ENCODE measurements at places on chromosomes 3 and 15.
A peak's percentile ranks its signal among the peaks of the same experiment; 100 is the strongest.

- peak; percentile 29 for DNase-seq
Observed at GRCh38 chr3:168847291-168847883, 751.7 kb upstream of the GOLIM4 start.

DNA sequence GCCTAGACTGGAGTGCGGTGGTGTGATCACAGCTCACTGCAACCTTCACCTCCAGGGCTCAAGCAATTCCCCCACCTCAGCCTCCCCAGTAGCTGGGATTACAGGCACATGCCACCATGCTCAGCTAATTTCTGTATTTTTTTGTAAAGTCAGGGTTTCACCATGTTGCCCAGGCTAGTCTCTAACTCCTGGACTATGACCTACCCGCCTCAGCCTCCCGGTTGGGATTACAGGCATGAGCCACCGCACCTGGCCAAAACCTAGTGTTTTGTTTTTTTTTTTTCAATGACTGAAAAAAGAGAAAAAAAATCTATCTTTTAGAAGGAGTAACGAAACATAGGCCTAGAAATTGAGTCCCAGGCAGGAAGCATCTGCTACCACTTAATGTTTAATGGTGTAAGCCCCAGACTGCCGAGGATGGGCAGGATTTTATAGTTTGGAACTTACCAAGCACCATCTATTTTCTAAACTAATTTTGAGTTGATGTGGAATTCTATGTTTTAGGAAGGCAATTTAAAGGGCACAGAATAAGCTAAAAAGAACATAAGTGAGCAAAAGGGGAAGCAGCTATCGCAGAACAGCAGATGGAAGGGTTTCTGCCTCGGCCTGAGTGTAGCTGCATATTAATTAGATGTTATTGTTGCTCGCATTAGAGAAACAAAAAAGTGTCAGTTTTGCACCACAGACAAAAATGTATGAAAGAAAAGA, 24.2 kb upstream of the CA12 start:
- no peak for DNase-seq

DNA sequence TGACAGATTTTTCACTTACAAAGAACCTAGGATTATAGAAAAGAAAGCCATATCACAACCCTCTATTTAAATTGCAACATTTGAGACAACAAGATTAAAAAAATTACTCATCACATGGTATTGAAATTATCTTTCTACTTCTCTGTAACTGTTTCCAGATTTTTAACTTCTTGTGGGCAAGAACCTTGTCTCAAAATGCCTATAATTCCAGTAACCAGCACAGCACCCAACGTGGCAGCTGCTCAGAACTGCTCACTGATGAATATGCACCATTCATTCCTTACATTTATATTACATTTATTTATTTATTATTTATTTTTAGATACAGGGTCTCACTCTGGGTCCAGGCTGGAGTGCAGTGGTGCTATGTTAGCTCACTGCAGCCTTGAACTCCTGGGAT, 216.1 kb downstream of the THRB start:
- no peak for DNase-seq

DNA sequence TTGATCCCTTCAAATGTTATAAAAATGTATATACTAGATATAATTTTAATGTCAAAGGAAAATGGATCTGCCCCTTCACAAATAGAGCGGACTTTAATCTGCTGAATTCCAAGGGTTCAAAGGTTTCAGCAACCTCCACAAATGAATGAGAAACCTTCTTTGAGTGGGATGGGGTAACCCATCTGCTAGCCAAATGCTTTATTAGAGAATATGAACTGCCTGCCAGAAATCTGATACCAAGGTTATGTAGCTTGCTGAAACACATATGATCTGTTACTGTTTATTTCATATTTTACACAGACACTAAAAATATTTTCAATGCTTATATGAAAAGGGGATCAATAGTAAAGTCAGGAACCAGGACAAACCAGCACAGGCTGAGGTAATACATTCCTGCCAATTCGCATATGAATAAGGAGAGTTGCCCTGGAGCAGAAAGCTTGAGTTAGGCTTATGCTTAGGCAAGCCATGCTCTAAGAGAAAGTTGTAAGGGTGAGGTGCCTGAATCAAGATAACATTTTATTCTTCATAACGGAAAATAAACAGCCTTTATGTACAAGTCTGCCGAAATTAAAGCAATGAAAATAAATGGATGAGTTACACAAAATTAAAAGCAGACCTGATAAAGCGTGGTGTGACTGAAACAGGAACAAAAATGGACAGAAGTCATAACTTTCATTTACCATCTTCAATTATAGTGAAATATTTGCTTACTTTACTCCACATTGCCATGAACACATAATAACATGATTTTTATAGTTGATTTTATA, 26.5 kb downstream of the PLOD2 start:
- DNase-seq = no peak

DNA sequence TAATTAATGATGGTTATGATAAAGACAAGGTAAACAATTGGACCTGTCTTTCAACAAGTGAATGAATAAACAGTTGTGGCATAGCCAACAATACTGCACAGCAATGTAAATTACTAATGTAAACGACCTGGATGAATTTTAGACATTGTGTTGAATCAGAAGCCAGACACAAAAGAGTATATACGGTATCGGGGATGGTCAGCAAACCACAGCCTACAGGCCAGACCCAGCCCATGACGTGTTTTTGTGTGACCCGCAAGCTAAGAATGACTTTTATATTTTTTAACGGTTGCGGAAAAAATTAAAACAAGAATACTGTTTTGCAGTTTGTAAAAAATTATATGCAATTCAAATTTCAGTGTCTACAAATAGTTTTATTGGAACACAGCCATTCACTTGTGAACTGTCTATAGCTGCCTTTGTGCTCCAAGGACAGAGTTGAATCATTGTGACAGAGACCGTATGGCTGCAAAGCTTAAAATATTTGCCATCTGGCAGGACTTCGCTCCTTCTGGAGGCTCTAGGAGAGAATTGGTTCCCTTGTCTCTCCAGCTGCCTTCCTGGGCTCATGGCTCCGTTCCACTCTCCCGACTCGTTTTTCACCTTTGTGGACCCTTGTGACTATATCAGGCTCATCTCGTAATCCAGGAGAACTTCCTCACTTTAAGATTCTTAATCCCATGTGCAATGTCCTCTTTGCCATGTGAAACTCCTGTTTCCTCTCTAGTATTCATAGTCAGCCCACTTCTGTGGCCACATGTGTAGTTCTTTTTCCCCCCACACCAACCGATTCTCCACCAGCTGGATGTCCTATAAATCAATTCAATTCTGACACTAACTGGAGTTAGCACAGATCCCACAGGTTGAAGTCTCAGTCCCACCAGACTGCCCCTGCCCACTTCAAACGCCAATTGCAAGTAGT, 72.7 kb downstream of the CMTM8 start:
- peak; percentile 7 for DNase-seq

DNA sequence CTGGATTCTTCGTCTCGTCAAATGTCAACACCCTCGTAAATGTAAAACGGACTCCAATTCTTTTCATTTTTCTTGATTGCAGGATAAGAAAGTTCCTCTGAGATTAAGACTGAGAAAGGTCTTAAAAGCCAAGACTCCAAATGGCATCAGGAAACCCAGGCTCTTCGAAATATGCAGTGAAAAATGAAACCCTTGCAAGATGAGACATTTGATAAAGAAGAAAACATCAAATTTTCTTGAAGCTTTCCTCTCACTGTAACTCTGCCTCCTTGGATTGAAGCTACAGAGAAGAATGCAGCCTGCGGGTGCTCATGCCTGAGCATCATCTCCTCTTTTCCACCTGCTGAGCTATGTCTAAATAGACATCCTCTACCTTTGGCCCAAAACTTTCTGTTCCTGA, 342.4 kb upstream of the THBS1 start:
- no peak for DNase-seq

DNA sequence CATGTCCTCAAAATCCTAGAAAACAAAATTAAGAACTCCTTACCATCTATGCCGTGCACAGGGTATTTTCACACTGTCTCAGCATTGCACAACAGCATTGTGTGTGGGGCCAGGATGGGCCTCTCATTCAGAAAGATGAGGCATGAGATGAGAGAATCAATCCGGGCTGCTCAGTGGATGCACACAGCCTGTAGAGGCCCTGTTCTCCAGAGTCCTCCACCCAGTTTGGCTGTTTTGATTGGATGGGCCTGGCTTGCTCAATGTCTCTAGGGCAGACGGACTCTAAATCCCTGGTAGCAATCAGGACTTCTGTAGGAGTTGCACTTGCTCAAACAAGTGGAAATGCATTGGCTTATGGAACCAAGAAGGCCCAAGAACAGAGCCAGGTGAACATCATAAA, 20.2 kb upstream of the CPNE9 start:
- DNase-seq = no peak

DNA sequence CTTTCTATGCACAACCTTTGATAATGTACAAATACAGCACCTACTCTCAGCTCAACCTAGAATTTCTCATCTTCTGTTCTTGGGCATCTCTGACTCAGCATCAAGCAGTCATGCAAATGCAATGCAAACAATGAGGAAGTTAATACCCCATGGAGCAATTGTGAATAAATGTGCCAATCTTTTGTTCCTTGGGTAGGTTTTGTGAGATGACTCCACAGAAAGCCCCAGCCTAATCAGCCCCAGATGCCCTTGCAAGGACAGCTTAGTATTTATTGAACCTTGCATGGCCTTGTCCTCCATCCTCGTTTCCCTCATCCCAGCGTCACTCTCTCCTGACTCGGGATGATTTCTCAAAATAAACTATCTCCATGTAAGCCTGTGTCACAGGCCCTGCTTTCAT, 494.7 kb upstream of the NECTIN3 start:
- DNase-seq = no peak

GRCh38 chr3:19159966-19160635, 11.8 kb downstream of the KCNH8 start:
- DNase-seq = no peak

GRCh38 chr3:11705049-11705448, 61.3 kb upstream of the VGLL4 start:
- DNase-seq = no peak

GRCh38 chr15:82127581-82127980, 81.8 kb upstream of the MEX3B start:
- no peak for DNase-seq

DNA sequence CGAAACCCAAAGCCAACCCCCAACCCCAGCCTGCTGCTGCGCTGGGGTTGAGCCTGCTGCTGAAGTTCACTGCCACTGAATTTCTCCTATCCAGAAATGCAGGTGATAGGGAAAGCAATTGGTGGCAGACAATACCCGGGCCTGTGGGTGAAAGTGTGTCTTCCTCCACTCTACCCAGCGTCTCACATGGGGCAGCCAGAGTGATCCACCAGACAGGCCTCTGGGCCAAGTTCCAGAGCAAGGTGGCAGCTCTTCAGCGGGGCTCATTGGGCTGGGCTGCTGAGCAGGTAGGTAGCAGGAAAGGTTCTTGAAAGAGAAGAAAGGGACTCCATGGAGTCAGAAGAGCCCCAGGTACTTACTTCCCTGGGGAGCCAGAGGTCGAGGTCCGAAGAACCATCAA, 6.0 kb downstream of the ADCY5 start:
- no peak for DNase-seq

DNA sequence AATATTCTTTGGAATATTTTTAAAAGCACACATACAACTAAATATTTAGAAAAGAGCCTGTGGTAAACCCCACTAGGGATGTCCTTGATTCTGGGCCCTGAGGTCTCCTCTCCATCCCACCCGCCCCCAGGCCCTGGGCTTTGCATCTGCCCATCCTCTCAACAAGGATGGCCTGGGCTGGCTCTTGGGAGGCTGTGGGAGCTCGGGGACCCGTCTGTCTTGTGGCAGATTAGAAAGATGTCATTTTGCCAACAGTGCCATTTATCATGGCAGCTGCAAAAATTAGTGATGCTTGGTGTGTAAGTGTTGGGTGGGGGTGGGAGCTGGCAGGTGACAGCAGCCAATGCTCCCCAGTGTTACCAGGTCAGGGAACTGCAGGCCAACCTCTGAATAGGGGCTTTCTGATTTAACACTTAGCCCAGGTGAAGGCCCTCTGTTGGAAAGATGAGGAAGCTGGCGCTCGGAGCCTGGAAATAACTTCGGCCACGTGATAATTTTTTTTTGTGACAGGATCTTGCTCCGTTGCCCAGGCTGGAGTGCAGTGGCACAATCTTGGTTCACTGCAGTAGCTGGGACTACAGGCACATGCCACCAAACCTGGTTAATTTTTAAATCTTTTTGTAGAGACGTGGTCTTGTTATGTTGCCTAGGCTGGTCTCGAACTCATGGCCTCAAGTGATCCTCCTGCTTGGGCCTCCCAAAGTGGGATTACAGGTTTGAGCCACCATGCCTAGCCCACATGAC, 16.9 kb upstream of the CSPG4 start:
- DNase-seq = no peak

GRCh38 chr15:38671675-38672254, 107.2 kb upstream of the RASGRP1 start:
- DNase-seq = no peak

- no peak for DNase-seq
Observed at GRCh38 chr3:32937331-32937730, 14.1 kb upstream of the CCR4 start.

DNA sequence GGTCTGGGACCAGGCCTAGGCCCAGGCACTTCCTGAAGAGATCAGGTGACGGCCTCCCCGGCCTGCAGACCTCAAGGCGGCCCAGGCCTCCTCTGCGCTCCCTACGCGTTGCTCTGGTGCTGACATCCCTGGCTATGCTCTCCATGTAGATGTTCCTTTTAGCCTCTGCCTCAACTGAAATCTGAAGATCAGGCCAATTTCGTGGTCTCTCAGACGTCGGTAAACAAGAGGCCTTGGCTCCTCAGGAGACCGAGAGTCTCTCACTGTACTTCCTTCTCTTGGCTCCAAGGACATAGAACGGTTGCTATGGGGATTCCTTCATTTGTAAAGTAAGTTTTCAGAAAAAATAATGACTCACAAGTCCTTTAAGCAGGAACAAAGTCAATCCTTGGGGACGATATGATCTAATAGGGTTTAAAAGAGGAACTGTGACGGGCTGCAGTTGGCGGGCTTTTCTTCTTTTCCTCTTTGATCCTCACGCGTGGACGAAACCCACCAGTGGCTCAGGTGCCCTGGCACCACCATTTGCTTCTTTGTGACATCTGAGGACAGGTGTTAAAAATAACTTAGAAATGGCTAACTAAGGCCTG, 55.6 kb upstream of the CGNL1 start:
- no peak for DNase-seq

DNA sequence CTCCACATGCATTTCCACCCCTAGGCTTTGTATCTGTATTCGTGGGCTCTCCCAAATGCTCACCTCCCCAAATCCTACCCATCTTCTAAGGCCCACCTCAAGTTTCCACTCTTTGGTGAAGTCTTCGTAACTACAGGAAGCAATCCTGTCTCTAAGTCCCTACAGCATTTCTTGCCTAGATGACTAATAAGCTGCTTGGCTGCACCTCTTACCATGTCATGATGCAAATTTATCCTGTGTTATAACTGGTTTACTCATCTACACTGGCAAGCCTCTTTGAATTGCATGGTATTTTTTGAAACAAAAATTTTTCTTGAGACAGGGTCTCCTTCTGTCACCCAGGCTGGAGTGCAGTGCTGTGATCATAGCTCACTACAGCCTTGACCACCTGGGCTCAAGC, 73.3 kb downstream of the SETMAR start:
- DNase-seq = no peak

GRCh38 chr3:128683957-128684356, 33.3 kb upstream of the RPN1 start:
- DNase-seq = no peak

Measured in NCI-H1092 treated with DMSO at 0.1 percent for 48 hours (cell line).